ENCODE measurements at places on chromosomes 5 and 9. TPM values are rescaled to one million over a fixed set of nuclear protein-coding genes. Genes with fewer than 3 reads are reported as not detected.

DNA sequence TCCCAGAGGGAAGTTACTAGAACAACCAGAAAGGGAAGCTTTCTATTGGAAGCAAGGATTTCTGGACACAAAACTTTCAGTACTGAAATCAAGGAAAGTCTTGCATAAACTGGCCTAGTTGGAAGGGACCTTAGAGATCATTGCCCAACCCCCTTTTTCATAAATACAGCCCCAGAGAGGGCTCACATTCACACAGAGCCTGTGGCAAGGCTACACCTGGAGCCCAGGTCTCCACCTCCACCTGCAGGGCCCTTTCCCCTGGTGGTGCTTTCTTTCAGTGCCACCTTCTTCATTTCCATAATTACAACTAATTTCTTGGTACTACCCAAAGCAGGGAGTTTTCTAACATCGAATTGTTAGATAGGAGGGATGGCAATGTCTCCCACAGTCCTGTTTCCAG is 85.7 kb downstream of the ADRB2 start:
- no peak for DNase-seq

DNA sequence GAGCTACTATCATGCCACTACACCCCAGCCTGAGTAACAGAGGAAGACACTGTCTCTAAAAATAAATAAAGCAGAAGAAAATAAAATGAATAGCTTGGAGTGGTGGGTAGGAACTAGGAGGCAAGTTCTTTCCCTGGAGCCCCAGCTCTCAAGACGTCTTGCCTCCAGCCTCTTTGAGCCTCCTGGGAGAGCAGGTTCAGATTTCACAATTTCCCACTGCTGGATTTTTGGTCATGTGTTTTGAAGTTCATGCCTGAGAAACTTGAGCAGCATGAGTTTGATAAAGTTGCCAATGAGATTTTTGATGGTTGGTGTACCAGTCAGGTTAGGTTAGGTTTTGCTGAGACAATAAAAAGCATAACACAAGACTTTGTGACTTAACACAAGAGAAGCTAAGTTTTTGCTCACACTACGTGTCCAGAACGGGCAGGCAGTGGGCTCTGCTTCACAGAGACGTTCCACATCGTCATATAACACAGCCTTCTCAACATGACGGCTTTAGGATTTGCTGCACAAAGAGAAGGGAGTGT is 4.1 kb upstream of the CCDC69 start:
- DNase-seq: no peak

The QRFP gene
- total RNA-seq: not detected

The DNLZ gene
- 22.3 TPM for total RNA-seq

The CEP72 gene
- total RNA-seq: 1.7 TPM

The F2RL2 gene
- total RNA-seq: 1.3 TPM

All from heart left ventricle (tissue), 16 donors.